Esophagus muscularis mucosa (tissue), 4 donors: ENCODE measurements at places on chromosomes 12 and 14.

DNA sequence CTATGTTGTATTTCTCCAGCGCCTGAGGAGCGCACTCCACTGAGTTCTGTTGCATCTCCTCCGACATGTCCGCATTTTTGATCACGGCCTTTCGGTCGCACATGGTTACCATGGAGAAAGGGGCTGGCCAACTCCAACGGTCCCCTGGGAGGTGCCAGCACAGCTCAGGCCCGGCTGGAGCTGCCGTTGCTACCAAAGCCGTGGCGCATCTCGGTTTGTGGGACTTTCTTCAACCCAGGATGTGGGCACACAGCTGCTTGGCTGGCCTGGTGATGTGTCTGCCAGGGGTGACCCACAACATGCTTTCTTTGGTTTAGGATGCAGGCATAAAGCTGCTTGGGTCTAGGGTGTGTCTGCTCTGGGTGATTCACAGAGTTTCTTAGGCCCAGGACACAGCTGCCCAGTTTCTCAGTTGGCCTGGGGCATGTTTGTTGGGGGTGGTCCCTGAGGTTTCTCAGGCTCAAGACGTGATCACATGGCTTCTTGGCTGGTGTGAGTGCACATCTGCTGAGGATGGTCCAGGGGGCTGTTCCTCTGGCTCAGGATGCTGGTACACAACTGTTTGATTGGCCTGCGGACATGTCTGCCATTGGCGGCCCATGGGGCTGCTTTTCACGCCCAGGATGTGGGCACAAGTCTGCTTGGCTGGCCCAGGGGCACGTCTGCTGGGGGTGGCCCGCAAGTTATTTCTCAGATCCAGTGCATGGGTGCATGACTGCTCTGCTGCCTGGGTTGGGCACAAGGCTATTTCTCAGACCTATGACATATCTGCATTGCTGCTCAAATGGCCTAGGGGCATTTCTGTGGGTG is 25.9 kb upstream of the GTF2A1 start:
- H3K4me3 ChIP-seq, result no peak overlapping the region
- no peaks in the 10 kb centered on the region for H3K27me3 ChIP-seq
- DNase-seq, result peak; percentile 45
- no peak overlapping the region for H3K27ac ChIP-seq
- no peaks in the 10 kb centered on the region for H3K36me3 ChIP-seq
- H3K4me1 ChIP-seq, result no peaks in the 10 kb centered on the region

- peaks cover 9% of the 10 kb centered on the region for H3K36me3 ChIP-seq
- DNase-seq, result no peak
- peaks cover 61% of the 10 kb centered on the region for H3K4me1 ChIP-seq
Observed at GRCh38 chr12:108169708-108170107, 40.6 kb downstream of the WSCD2 start.

GRCh38 chr14:92253381-92253894 is 69.5 kb upstream of the SLC24A4 start:
- H3K27ac ChIP-seq, result no peak overlapping the region
- H3K27me3 ChIP-seq, result peaks cover 6% of the 10 kb centered on the region
- H3K4me3 ChIP-seq, result no peak overlapping the region
- no peak for DNase-seq

DNA sequence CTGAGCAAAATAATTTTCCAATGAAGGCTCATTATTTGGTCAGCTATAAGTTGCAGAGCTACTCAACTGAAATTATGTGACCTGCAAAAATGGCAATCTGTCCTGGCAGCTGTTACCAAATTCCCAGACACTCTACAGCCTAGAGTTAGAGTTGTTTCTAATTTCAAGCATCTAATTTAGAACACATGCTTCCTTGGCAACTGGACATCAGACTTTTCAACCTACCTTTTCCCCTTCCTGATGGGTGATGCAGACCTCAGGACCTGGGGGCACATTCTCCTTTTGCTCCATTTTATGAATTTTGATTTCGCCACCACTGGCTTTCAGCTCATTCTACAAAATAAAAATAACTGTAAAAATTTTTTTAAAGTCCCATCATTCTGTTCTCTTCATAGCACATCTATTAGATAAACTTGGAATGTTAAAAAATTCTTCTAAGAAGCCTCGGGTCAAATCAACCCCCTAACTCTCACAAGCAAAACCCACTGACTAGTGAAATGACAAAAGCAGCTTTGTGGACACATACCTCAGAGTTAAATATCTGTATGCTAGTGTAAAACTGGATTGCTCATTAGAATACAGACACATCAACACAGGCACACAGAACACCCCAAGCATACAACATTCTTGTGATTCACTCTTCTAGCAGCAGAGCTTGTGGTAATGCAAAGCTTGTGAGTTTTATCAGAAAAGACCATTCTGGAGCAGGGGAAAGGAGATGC is 33.5 kb upstream of the CERS5 start:
- H3K36me3 ChIP-seq, result peaks cover 94% of the 10 kb centered on the region
- no peak overlapping the region for H3K27ac ChIP-seq
- no peak for DNase-seq
- H3K27me3 ChIP-seq, result no peaks in the 10 kb centered on the region
- no peaks in the 10 kb centered on the region for H3K4me1 ChIP-seq
- H3K4me3 ChIP-seq, result no peak overlapping the region

DNA sequence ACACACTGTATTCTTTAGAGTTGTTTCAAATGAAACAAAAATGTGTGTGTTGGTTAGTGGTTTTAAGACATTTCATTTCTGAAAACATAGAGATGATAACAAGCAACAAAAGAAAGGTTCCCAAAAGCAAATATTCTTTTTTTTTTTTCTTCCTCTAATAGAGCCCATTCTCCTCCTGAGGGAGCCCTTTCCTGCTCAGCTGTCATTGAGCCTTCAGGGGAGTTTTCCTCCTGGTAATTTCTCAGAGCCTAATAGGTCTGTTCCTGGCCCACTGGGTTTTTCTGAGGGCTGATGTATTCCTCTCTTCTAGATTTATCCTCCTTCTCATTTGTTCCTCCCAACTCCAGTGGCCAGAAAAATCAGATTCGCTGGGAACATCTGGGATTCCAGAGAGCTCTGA is 654.5 kb downstream of the NOVA1 start:
- H3K36me3 ChIP-seq, result no peaks in the 10 kb centered on the region
- no peaks in the 10 kb centered on the region for H3K4me1 ChIP-seq
- H3K4me3 ChIP-seq, result no peak overlapping the region
- no peaks in the 10 kb centered on the region for H3K27me3 ChIP-seq
- H3K27ac ChIP-seq, result no peak overlapping the region

DNA sequence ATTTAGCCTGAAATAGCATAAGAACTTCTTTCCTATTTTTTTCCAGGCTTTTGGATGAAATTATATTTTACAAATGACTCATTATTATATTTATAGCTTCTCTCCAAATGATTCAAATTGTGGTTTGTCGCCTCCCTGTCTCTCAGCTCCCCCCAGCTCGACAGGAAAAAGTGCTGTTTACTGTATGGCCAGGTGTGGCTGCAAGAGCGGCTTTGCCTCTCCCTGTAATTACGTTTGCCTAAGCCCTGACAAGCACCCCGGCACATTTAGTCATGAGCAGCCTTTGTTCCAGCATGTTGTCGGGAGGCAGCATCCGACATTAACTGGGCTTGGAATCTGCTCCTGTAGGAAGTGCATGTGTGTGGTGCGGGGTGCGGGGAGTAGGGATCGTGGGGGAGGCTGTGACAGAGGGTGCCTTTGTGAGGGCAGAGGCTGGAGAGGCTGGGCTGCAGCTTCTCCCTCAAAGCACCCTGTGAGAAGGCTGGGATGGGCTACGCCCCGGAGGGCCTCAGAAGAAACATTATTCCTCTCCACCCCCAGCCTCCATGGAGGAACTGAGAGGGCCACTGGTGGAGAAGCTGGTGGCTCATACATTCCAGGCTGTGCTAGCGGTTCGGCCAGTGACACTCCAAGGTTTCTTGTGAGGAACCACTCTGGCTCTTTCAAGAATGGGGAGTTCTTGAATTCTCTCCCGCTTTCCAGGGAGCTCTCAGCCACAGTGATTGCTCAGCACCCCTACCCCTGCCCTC is 42.1 kb upstream of the CTDSP2 start:
- H3K27ac ChIP-seq, result peak overlapping the region; percentile 93
- H3K4me1 ChIP-seq, result peaks cover 73% of the 10 kb centered on the region
- peak overlapping the region; percentile 16 for H3K4me3 ChIP-seq
- DNase-seq, result no peak

- H3K4me1 ChIP-seq, result peaks cover 64% of the 10 kb centered on the region
- H3K27ac ChIP-seq, result peak overlapping the region; percentile 86
- peak overlapping the region; percentile 94 for H3K4me3 ChIP-seq
- H3K27me3 ChIP-seq, result no peaks in the 10 kb centered on the region
- no peak for DNase-seq
Observed at GRCh38 chr12:40104461-40105264, 1.2 kb downstream of the SLC2A13 start.

DNA sequence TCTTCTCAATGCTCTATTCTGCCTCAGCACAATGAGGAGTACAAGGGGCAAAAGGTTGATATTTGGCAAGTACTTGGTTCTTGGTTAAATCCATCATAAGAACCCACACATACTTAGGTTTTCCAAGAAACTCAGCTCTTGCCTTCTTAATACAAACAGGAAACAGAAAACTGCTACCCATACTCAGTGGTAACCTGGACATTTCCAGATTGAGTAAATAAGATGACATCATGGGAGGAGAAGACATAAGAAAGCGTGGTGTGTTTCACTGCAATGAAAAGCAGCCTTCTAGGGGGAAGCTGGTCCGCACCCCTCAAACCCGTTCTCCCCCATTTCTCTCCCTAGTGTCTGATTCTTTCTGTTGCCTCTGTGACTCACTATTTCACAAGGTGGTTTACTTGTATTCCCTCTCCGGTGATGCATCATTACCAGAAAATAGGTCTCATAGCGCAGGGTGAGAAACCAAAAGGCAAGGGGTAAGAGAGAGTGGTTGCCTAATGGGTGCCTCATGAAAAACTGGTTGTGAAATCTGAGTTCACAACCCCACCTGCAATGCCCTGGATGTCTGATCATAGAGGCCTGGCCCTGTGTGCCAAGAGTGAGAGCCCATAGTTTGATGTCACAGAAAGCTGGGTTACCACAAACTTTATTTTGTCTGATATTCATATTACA is 326.5 kb upstream of the TBX3 start:
- H3K27ac ChIP-seq, result no peak overlapping the region
- no peak for DNase-seq
- no peaks in the 10 kb centered on the region for H3K27me3 ChIP-seq

DNA sequence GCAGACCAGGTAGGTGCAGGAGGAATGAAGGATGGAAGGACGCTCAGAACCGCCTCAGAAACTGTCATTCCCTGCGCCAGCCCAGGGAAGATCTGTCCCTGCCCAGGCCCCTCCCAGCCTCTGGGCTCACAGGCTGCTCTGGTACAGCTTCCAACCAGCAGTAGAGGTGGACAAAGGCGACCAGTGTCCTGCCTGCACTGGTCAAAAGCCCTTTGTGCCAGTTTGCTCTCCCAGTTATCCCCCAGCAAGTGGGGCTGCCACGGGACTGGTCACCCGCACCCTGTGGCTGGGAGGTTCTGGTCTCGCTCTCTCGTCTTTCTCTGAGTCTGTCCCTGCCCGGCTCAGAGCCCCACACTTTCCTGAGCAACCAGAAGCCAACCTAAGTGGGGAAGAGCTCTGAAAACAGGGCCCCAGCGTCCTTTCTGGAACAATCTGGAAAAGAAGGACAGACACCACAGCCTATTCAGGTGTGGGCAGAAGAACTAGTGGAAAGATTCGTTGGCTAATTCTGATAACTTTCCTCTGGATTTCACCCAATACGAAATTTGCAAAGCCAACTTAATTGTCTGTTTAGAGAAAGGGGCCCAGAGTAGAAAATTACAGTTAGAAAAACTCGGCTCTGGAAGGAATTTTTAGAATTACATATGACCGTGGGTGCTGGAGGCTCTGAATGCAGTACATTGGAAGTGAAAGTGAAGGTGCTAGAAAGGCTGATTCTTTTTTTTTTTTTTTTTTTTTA is 21.7 kb downstream of the SNRNP35 start:
- peak overlapping the region; percentile 52 for H3K27ac ChIP-seq
- H3K4me1 ChIP-seq, result peaks cover 7% of the 10 kb centered on the region
- DNase-seq, result no peak
- peaks cover 6% of the 10 kb centered on the region for H3K36me3 ChIP-seq

- peaks cover 3% of the 10 kb centered on the region for H3K4me1 ChIP-seq
- no peak overlapping the region for H3K4me3 ChIP-seq
- H3K27ac ChIP-seq, result no peak overlapping the region
- no peaks in the 10 kb centered on the region for H3K27me3 ChIP-seq
- DNase-seq, result no peak
- H3K36me3 ChIP-seq, result no peaks in the 10 kb centered on the region
Observed at GRCh38 chr14:72708708-72709475, 185.0 kb downstream of the DPF3 start.

- no peaks in the 10 kb centered on the region for H3K36me3 ChIP-seq
- peaks cover 4% of the 10 kb centered on the region for H3K4me1 ChIP-seq
- no peak overlapping the region for H3K4me3 ChIP-seq
- DNase-seq, result peak; percentile 88
- H3K27me3 ChIP-seq, result no peaks in the 10 kb centered on the region
- H3K27ac ChIP-seq, result no peak overlapping the region
Observed at GRCh38 chr14:97602438-97603117, 805.4 kb downstream of the VRK1 start.

GRCh38 chr14:60008042-60008441 is 83.7 kb upstream of the PCNX4 start:
- H3K27me3 ChIP-seq, result no peaks in the 10 kb centered on the region
- no peak overlapping the region for H3K27ac ChIP-seq
- no peak overlapping the region for H3K4me3 ChIP-seq
- H3K4me1 ChIP-seq, result no peaks in the 10 kb centered on the region
- no peak for DNase-seq

DNA sequence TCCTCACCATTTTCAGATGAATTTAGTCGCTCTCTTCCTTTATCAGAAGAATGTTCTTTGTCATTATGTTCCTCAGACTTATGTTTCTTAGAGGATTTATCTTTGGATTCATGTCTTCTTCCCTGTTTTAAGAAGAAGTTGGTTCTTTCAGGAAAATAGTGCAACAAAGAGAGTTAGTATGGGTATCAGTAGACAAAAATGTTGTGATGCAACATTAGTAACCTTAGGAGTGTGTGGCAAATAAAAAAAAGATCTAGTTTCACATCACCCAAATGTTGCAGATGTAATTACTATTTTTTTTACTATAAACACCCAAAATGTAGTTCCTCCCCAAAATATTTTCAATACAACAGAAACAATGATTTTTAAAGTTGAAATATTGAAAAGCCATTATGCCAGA is 7.8 kb downstream of the RSRC2 start:
- H3K4me3 ChIP-seq, result no peak overlapping the region
- peaks cover 37% of the 10 kb centered on the region for H3K4me1 ChIP-seq
- no peak for DNase-seq
- H3K27ac ChIP-seq, result no peak overlapping the region
- H3K36me3 ChIP-seq, result peaks cover 82% of the 10 kb centered on the region
- H3K27me3 ChIP-seq, result no peaks in the 10 kb centered on the region

- H3K4me1 ChIP-seq, result peaks cover 7% of the 10 kb centered on the region
- no peaks in the 10 kb centered on the region for H3K27me3 ChIP-seq
- DNase-seq, result no peak
- H3K36me3 ChIP-seq, result peaks cover 10% of the 10 kb centered on the region
- no peak overlapping the region for H3K27ac ChIP-seq
- no peak overlapping the region for H3K4me3 ChIP-seq
Observed at GRCh38 chr12:27667540-27667939, 28.7 kb upstream of the REP15 start.
